ENCODE measurements at places on chromosomes 6 and 20. TPM values are rescaled to one million over a fixed set of nuclear protein-coding genes. Genes with fewer than 3 reads are reported as not detected.

GPR31 gene
- not detected for total RNA-seq

SLPI gene
- total RNA-seq = 2.1 TPM

SIRPD gene
- total RNA-seq = not detected

SLC25A27 gene
- total RNA-seq = 9.4 TPM

Measured in osteoblast (primary cell).